ENCODE measurements at places on chromosomes 12 and 14. TPM values are rescaled to one million over a fixed set of nuclear protein-coding genes. Genes with fewer than 3 reads are reported as not detected.

The EID3 gene
- 5.4 TPM for total RNA-seq

The CCDC38 gene
- total RNA-seq: 0.12 TPM

The AQP2 gene
- not detected for total RNA-seq

The TAS2R7 gene
- not detected for total RNA-seq

The APOF gene
- not detected for total RNA-seq

The PAPOLA gene
- 102 TPM for total RNA-seq

The TMEM121 gene
- total RNA-seq: 7.9 TPM

The SLC25A21 gene
- total RNA-seq: 0.53 TPM

The IRF9 gene
- total RNA-seq: 16.1 TPM

The DCAF5 gene
- total RNA-seq: 18.6 TPM

The BRF1 gene
- total RNA-seq: 23.7 TPM

The MYRFL gene
- 0.07 TPM for total RNA-seq

The WNT1 gene
- total RNA-seq: 0.21 TPM

The MYH6 gene
- 0.11 TPM for total RNA-seq

The SPX gene
- 3.9 TPM for total RNA-seq

The RPL41 gene
- total RNA-seq: 5,544 TPM

The PLA2G1B gene
- total RNA-seq: not detected

The FBXO34 gene
- 16.6 TPM for total RNA-seq

The CAMKK2 gene
- 26.0 TPM for total RNA-seq

The VASH1 gene
- total RNA-seq: 4.3 TPM

The ADAM21 gene
- 0.08 TPM for total RNA-seq

The CACNA1C gene
- 0.02 TPM for total RNA-seq

The MON2 gene
- total RNA-seq: 18.4 TPM

The RBMS2 gene
- total RNA-seq: 12.5 TPM

The PSMB5 gene
- 320 TPM for total RNA-seq

The PLEKHG7 gene
- not detected for total RNA-seq

The PAX9 gene
- 1.6 TPM for total RNA-seq

The LHX5 gene
- 0.06 TPM for total RNA-seq

The GUCY2C gene
- total RNA-seq: 0.03 TPM

The C14orf39 gene
- total RNA-seq: not detected

The AICDA gene
- 0.13 TPM for total RNA-seq

The KRT85 gene
- not detected for total RNA-seq

The SRRM4 gene
- not detected for total RNA-seq

The RPS6KL1 gene
- 0.17 TPM for total RNA-seq

The FSCB gene
- not detected for total RNA-seq

The DEPDC4 gene
- total RNA-seq: 0.80 TPM

The BCL2L14 gene
- not detected for total RNA-seq

The SSPN gene
- 0.45 TPM for total RNA-seq

The KCNJ8 gene
- 0.27 TPM for total RNA-seq

The STXBP6 gene
- total RNA-seq: 2.9 TPM

The GPR84 gene
- 0.09 TPM for total RNA-seq

The MFAP5 gene
- 0.37 TPM for total RNA-seq

The RIC8B gene
- total RNA-seq: 8.2 TPM

The RNASE1 gene
- 0.45 TPM for total RNA-seq

The CELA1 gene
- total RNA-seq: not detected

The RNU6-8 gene
- total RNA-seq: not detected

The MYF5 gene
- not detected for total RNA-seq

The ATXN3 gene
- 22.3 TPM for total RNA-seq

The OR4E2 gene
- total RNA-seq: not detected

All from A549 treated with dexamethasone at 1 μM for 4 hours (cell line).